ENCODE measurements at places on chromosomes 12 and 14.

- no peak for DNase-seq
These were observed 48.7 kb upstream of the ABCC9 start for GRCh38 chr12:21989819-21990412.

DNA sequence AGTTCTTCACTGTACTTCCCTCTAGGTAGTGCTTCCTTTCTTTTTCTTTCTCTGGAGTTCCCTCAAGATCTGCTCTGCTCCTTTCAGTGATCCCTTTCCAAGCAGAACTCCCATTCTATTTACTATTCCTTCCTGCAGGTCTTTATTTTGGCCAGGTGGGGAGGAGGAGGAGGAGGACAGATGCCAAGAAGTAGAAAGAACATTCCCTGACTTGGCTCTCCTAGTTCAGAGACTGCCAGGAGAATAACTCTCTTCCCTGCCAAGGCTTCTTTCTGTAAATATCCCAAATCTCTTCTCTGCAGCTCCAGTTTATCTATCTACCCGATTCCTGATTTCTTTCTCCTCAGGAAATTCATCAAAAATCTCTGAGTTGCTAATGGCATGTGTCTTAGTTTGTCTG, 229.6 kb upstream of the TMEM260 start:
- DNase-seq, result no peak

DNA sequence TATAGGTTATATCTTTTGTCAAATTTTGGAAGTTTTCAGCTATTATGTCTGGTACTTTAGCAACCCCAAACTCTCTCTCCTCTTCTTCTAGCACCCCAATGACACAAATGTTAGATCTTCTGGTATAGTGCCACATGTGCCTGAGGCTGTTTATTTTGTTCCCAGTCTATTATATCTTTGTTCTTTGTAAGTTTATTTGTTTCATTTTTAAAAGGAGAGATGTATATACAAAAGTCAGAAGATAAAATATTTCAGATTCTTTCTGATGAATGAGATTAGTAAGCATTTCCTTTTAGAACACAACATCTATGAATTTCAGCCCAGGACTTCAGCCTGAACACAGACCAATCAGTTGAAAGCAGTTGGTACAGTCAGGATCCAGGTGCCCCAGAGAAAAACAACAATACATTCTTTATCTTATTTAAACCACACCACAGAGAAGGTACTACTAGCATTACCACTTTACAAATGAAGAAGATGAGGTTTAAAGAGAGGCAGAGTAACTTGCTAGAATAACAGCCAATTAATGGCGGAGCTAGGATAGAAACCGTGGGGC, 114.1 kb upstream of the BTG1 start:
- DNase-seq, result no peak

DNA sequence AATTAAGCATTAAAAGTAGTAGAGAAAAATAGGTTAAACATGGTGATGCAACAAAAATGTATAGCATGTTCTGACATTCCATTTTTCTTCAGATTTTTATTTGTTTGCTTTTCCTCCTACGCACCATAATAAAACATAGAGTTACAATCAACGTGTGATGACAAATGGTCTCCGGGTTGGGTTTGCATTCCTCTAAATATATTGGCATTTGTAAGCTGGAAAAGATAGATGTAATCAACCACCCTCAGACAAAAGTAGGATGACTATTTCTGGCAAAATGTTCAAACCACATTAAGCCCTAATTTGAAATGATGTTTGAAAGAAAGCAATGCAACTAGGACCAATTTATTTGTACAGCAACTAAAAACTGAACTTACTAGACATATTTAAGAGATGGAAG, 58.4 kb downstream of the SLC25A21 start:
- no peak for DNase-seq

DNA sequence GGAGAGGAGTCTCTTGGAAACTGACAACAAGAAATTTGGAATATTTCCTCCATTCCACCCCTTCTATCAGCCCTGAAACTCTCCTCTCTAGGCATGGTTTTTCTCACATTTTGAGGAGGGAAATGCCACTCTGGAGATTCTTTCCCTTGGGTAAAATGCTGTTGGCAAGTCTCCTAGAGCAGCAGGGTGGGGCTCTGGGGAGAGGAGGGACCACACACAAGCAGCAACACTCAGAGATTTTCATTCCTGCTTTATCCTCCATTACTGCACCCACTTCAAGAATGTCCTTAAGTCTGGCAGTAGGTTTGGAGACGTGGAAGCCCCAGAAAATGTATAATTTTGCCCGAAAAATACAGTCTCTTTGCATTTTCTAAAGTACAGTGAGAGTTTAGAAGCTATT, 130.8 kb upstream of the FLRT2 start:
- no peak for DNase-seq

GRCh38 chr12:67355428-67356379, 86.5 kb downstream of the CAND1 start:
- no peak for DNase-seq

DNA sequence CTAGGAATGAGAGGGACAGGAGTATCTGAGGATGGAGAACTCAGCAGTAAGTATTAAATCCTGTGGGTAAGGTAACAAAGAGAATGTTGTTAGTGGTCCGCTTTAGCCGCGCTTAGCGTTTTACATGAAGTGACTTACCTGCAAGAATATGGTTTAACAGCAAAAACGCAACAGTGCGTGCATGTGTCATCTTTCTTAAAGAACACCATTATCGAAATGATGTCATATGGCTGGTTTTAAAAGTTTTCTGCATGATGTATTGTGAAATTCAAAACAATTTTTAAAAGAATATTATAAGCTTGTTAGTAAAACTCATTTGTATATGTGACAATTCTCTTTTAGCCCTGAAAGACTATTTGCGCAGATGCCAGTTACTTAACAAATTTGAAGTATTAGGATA, 1.7 kb downstream of the LEMD3 start:
- DNase-seq, result no peak

DNA sequence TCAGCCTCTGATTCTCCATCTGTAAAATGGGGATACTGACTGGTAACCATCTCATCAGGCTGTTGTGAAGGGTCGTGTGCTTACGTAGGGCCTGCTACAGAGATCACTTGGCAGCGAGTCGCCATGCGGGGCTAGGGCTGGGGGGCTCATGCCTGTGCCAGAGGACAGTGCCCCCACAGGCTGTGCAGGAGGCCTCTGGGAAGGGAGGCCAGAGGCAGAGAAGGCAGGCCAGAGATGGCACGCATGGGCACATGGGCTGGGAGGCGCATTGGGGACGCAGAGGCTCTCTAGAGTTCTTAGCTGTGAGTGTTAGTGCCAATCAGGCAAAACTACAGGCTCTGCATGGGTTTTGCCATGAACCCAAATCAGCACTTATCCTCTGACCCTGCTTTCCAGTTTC, 3.5 kb upstream of the BDKRB2 start:
- no peak for DNase-seq

All from thoracic aorta (tissue), 2 donors.